ENCODE measurements at places on chromosomes 1 and 21.

DNA sequence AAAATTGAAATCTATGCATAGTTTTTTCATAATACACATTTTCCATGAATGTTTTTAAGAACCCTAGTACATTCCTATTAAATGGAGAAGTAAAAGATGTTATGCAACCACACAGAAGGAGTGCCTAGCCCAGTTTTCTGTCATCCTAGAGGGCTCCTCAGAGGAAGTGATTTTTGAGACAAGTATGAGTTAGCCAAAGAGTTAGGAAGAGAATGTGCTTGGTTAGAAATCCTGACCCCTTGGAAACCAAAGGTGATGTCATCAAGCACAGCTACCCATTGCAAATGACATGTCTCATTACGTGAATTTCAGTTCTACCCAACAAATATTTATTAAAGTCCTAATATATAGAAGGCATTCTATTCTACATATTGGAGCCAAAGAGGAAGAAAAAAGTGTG, 88.9 kb upstream of the TNFSF4 start:
- no peak for DNase-seq

DNA sequence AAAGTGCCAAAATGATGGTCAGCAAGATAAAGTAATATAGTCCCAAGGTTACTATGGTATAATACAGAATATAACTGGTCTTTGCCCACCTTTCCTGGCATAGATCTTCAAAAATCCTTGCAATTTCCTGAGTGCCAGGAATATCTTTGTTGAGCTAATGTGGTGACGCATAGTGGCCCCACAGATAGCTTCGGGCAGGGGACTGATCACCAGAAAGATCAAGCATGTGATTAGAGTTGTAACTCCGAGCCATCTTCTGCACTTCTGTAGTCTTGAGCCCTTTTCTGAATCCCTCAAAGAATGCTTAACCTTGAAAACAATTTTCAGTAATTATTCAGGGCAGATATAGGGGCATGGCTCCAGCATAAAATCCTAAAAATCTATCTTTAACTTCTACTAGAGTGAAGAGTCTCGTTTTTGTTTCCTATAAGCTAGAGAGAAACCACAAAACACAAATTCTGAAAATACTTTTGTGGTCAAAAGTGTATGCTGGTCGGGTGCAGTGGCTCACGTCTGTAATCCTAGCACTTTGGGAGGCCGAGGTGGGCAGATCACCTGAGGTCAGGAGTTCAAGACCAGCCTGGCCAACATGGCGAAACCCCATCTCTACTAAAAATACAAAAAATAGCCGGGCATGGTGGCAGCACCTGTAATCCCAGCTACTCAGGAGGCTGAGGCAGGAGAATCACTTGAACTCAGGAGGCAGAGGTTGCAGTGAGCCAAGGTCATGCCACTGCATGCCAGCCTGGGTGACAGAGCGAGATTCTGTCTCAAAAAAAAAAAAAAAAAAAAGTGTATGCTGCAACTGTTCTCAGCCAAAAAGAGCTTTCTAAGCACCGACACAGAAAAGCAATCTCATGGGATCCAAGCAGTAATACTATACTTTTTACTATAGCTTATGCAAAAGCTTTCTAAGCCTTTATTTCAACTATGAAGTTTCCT, 62.8 kb downstream of the NVL start:
- no peak for DNase-seq

DNA sequence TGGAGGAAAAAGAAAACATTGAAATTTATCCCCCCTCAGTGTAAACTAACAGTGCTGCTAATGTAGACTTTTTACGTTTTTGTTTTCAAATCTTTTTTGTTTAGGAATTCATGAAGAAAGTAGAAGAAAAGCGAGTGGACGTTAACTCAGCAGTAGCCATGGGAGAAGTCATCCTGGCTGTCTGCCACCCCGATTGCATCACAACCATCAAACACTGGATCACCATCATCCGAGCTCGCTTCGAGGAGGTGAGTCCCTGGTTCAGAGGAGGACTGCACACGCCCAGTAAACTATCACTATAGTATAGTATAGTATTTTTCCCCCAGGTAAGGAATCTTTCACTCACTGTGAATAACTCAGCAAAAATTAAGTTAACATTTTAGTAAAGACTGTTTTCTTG, 37.8 kb upstream of the BMP8A start:
- DNase-seq: no peak

- DNase-seq: no peak
These were observed 109.9 kb upstream of the LBR start for GRCh38 chr1:225537554-225538251.

GRCh38 chr1:41661428-41662060, 177.1 kb upstream of the EDN2 start:
- no peak for DNase-seq

GRCh38 chr1:150761801-150762200, 3.8 kb downstream of the CTSS start:
- no peak for DNase-seq

- no peak for DNase-seq
These were observed 144.9 kb upstream of the POU3F1 start for GRCh38 chr1:38191461-38191860.

- DNase-seq: no peak
These were observed 44.4 kb upstream of the SCCPDH start for GRCh38 chr1:246679794-246680177.

Data from caudate nucleus (tissue), 63 donors.